ENCODE measurements at places on chromosomes 5 and 9.

- no peak for DNase-seq
These were observed 75.1 kb downstream of the CARTPT start for GRCh38 chr5:71794061-71794695.

- DNase-seq, result no peak
These were observed 102.8 kb downstream of the ARL15 start for GRCh38 chr5:54207566-54207965.

- DNase-seq, result no peak
These were observed 2.0 kb downstream of the LCN9 start for GRCh38 chr9:135664801-135665794.

DNA sequence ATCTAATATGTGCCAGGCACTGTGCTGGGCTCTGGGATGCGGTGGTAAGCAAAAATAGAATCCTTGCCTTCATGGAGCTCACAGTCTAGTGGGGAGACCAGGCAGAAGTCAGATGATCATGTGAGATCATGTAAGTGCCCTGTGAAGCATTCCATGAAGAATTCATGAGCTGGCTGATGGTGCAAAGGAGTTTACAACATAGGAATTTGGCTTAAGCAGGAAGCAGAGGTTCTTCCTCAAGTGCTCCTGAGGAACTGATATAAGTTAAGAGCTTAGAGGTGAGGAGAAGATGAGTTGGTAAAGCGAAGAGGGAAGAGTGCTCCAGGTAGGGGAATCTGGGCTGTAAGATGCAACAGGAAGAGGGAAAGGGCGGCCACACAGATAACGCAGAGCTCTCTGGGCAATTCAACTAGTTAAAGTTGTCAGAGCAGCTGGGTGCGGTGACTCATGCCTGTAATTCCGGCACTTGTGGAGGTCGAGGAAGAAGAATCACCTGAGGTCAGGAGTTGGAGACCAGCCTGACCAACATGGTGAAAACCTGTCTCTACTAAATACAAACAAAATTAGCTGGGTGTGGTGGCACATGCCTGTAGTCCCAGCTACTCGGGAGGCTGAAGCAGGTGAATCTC lies 78.5 kb upstream of the SPATA31D4 start:
- no peak for DNase-seq

DNA sequence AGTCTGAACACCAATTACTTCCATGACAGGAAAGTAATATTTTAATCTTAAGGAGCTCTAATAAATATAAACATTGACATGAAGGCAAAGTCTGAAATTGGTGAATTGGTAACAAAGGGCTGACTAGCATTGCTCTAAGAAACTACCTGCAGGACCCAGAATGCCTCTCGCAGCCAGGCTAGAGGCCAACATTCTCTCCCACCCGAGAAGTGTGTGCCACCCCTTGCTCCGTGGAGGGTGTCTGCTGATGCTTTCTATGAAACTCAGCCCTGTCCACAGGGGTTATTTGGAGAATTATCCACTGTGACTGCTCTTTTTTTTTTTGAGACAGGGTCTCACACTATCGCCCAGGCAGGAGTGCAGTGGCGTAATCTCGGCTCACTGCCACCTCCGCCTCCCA lies 81.4 kb downstream of the USP20 start:
- DNase-seq, result no peak

DNA sequence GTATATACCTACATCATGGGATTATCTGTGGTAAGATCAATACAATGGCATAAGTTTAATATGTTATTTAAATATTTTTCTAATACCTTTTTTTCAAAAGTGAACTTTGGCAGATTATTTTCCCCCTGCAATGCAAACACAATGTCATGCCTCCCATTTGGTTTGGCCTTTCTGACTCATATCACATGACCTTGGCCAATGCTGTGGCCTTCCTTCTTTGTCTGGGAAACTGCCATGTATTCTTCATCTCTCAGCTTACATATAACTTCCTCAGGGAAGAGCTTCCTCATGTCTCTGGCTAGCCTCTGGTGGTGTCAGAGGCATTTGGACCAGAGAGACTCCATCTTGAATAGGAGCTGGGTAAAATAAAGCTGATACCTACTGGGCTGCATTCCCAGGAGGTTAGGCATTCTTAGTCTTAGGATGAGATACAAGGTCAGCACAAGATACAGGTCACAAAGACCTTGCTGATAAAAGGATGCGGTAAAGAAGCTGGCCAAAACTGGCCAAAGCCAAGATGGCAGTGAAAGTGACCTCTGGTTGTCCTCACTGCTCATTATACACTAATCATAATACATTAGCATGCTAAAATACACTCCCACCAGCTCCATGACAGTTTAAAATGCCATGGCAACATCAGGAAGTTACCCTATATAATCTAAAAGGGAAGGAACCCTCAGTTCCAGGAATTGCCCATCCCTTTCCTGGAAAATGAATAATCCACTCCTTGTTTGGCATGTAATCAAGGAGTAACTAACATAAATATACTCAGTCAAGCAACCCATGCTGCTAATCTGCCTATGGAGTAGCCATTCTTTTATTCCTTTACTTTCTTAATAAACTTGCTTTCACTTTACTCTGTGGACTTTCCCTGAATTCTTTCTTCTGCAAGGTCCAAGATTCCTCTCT lies 76.0 kb downstream of the C9orf153 start:
- no peak for DNase-seq

DNA sequence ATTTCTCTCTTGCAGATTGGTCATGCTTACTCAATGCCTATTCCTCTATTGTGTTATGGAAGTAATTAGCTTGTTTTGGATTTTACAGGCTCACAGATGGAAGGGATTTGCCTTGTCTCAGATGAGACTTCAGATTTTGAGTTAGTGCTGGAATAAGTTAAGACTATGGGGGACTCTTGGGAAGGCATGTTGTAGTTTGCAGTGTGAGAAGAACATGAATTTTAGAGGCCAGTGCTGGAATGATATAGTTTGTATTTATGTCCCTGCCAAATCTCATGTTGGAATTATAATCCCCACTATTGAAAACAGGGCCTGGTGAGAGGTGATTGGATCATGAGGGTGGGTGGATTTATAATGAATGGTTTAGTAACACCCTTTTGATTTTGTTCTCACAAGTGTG lies 6.1 kb upstream of the TUSC1 start:
- DNase-seq, result no peak

- DNase-seq, result no peak
These were observed 26.2 kb upstream of the ARSB start for GRCh38 chr5:79011219-79011836.

DNA sequence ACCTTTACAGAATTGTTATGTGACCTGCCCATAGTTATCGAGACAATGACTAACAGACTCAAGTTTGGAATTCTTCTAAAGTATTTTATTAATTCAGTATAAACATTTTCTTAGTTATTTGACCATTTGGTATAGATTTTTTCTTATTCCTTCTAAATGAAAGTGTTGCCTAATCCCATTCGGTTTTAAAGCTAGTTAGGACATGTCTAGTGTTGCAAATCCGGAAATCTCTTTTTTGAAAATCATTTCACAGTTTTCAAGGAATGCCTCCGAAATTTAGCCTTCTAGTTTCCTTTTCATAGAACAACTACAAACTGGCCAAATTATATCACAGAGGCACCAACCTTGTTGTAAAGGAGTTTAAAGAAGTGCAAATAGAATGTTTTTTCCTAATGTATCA lies 171.8 kb downstream of the XRCC4 start:
- no peak for DNase-seq

DNA sequence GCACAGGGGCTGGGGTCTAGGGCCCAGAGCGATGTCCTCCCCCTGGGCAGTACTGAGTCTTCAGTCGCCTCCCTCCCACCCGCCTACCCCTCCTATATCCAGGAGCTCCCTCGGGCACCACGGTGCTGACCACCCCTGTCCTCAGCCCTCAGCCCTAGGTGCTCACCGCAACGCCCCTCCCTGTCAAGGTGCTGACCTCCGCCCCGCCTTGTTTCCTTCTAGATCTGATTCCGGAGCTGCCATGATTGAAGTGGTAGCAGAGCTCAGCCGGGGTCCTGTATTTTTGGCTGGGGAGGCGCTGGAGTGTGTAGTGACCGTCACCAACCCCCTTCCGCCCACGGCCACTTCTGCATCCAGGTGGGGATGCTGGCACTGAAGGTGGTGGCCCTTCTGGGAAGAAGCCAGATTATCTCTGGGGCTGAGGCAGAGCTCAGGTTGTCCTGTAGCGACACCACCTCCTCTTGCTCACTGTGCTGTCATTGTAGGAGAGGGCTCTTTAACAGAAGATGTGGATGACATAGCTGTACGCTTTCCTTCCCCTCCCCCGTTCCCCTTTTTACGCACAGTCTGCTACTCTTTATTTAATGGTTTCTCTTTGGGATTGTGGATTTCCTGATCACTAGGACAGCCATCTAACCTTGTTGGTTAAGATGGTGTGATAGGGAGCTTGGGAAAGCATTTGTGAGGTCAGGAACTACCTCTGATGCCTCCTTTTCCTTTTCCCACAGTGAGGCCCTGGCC lies 598 bp downstream of the RGP1 start:
- peak; percentile 67 for DNase-seq

- peak; percentile 26 for DNase-seq
These were observed 5.2 kb downstream of the CEL start for GRCh38 chr9:133067006-133067405.

DNA sequence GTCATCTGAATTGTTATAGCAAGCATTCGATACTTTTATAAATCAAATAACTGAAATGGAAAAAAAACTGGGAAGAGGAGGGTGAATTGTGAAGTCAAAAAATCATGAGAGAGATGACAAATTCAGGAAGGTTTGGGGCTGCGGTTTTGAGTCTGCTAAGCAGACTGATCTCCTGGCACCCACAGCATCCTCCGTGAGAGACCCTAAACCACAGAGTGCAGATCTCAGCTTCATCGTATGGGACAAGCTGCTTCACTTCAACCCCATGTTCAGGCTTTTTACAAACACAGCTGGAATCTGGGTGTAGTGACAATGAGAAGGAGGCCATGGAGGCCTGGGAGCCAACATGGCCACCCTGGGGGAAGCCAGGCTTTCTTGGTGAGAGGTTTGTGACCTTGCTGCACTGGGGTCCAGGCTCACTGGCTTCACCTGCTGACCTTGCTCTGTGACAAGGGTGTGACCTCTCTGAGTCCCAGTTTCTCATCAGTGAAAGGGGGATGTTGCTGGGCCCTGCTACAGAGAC lies 19.4 kb downstream of the USP20 start:
- no peak for DNase-seq

- no peak for DNase-seq
These were observed 180.4 kb upstream of the PPP1R26 start for GRCh38 chr9:135299239-135299590.

GRCh38 chr5:143699121-143699520 lies 112.8 kb upstream of the HMHB1 start:
- DNase-seq, result no peak

GRCh38 chr5:118450554-118451332 lies 537.6 kb downstream of the DTWD2 start:
- no peak for DNase-seq

GRCh38 chr9:27432308-27432707 lies 91.8 kb upstream of the IFNK start:
- DNase-seq, result no peak

DNA sequence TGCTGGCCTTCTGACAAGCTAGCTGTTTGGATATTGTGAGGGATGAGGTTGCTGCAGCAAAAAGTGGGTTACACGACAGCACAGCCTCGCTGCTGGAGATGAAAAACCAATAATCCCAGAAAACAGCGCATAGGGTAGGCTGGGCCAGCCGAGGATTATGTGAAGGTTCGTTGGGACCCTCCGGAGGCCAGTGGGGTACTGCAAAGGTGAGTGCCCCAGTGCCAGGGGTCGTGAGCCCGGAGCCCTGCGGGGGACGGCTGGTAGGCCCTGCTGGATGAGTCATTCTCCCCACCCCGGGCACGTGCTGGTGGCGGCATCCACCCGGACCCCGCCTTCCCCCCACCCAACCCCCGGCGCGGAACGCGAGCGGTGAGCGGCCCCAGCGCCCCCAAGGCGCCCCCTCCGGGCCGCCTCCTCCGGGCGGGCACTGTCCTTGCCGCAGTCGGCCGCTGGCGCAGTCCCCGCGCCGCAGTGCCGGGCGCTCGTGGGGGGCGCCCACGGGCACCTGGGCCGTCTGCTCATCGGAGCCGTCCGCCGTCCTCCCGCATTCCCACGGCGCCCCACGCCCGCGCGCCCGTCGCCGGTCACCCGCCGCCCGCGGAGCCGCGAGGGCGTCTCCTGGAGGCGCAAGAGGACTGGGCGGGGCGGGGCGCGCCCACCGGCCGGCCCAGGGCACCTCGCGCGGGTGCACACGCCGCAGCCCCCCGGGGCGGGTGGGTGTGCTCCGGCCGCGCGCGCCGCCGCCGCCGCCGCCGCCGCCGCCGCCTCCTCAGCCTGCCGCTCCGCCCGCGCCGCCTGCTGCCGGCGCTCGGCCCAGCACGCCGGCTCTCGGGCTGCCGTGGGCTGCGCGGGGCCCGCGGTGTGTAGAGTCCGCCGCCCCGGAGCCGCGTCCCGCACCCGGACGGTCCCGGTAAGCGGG lies at the start of gene PHF24:
Gene PHF24 (plus strand): TSS at position 794 of the 919 bp plus-strand sequence. CDS start 13,014 bp downstream, outside the sequence.
- DNase-seq, result no peak

DNA sequence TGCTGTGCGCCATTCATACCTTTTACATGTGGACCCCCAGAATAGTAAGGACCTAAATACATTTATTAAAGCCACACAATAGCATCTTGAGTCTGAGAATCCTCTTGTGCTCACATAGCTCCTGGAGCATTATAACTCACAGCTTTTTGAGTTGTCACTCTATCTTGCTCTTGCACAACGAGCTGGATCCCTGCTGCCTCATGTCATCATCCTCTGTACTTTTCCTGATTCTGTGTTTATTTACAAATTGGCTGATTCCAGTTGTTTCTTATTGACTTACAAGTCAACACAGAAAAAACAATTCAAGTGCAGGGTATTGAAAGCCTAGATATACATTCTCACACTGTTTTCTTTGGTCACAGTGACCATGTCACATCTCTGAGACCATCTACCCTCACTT lies 112.9 kb downstream of the SLC1A3 start:
- DNase-seq, result no peak

- DNase-seq, result peak; percentile 71
These were observed at the start of gene TMEM171 for GRCh38 chr5:73120222-73121118. Gene TMEM171, plus strand, starts transcription at chr5:73120575. Its CDS starts 2,799 bp downstream, at chr5:73123374.

GRCh38 chr5:40687321-40687720 lies 7.6 kb downstream of the PTGER4 start:
- DNase-seq, result no peak

DNA sequence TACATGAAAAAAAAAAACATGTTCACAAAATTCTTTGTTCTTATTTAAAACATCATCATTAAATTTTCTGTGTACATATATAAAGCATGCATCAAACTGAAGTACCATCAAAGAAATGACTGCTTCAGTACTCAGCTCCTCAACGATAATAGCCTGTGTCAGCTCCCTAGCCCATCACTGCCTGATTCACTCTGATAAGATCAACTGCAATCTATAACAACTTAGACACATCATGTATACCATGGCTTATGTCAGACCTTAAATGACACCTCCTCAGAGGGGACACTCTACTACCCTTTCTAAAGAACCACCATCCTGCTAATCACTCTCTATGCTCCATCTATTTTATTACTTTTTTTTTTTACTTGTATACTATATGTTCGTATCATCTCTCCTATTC lies 200.5 kb upstream of the TLE4 start:
- DNase-seq, result no peak

GRCh38 chr5:2750758-2751464 lies 566 bp downstream of the IRX2 start:
- DNase-seq, result no peak

DNA sequence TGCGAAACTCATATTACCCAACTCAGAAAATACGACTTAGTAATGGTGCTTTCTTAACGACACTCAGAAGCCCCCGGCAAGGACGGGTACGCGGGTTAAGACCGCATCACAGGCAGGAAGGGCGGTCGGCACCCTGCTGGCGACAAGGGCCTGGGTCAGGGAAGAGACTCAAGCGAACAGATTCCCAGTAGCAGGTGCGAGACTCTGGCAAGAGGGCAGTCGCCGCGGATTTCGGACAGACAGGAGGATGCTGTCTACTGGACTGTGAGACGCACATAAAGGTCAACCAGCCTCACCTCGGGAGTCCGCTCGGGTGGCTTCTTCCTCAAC lies 398 bp downstream of the RAPGEF6 start:
- DNase-seq, result no peak

All from lower lobe of right lung (tissue), 2 donors.